ENCODE measurements at places on chromosomes 6 and 20.

- no peak for DNase-seq
Measured at GRCh38 chr6:21193790-21194475, 399.6 kb upstream of the SOX4 start.

DNA sequence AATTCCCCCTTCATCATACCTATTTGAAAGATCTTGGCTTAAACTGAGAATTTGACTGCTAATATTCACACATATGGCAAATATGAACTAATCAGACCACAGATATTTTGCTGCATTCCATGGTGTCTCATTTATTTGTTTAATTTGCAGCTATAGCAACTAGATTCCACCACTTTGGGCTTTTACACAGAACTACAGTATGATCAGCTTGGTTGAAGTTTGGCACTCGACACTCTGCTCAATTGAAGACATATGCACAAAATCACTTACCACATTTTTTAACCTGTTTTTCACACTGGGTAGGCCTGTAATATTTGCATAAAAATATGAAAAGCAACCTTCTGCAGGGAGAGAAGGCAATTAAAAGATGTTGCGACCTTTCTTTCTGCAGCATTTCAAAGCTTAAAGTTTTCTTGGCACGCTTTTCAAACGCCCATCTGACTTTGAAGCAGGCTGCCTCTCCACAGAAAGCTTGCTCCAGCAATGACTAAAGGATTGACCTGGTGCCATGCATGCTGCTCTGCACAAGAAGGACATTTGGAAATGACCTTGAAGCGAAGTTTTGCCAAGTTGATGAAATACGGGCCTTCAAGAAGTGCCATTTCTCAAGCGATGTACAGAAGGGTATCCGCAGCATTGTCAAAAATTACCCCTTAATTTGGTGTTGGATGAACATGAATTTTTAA, 126.7 kb downstream of the AIG1 start:
- DNase-seq, result no peak

GRCh38 chr6:108464418-108465097, 96.2 kb upstream of the FOXO3 start:
- DNase-seq, result no peak

DNA sequence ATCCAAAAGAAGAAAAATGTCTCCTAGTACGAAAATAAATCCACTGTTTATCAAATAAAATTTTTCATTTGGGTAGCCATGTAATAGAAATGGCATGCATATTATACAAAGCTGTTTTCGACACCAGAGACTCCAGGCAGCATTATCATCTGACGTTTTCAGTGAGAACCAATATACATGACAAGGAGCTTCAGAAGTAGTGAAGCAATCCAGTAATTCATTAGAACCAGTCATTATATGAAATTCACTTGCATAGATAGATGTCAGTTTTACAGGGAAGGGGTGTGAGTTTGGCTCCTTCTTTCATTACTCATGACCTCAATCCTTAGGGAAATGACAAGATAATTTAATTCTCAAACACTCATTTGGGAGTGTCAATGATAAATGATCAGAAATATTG, 14.7 kb downstream of the HTR1B start:
- no peak for DNase-seq

DNA sequence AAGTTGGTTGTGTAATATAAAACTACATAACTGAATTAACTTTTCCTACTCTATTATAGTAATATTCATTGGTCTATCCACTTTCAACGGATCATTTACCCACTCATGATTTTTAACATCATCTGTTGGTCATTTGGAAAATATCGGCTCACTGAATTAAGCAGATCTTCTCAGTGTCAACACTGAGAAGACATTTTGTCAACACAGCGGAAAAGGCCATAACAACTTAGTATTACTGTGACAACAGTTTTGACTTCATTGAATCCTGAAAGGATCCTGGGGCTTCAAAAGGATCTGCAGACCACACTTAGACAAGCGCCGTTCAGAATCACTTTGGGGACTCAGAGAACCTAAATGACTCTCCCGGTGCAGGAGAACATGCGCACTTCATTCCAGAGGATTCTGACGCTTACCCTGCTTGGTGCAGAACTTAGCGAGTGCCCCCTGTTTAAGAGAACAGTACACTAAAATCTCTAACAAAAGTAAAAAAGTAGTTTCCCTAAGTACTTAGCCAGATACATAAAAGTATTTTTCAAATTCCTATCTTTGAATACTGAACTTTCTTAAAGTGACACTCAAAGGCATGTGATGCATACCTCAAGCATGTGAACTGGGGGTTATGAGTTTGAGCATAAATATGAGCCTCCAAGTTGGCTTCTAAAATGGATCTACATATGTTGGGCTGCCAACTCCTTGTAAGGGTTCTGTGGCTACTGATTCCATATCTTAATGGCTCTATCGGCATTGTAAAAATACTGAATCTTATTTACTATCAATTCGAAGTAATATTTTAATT, 4.0 kb downstream of the ZBTB2 start:
- no peak for DNase-seq

- no peak for DNase-seq
Measured at GRCh38 chr6:16168858-16169257, 40.0 kb downstream of the MYLIP start.

DNA sequence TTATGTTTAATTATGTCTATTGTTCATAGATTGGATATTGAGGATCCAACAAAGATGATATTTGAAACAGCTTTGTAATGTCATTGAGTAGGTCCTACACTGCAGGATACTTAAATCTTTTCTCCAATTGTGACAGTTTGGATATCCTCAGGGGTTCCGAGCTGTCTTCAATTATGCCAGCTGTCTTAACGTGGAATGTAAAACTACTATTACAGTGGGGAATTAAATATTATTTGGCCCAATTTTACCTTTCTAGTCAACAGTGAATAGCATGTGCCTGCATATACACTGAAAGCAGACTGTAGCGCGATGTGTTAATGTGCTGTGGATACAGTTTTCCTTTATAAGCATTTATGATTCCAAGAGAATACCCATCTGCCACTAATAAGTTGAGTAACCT, 156.9 kb downstream of the GRIK2 start:
- no peak for DNase-seq

DNA sequence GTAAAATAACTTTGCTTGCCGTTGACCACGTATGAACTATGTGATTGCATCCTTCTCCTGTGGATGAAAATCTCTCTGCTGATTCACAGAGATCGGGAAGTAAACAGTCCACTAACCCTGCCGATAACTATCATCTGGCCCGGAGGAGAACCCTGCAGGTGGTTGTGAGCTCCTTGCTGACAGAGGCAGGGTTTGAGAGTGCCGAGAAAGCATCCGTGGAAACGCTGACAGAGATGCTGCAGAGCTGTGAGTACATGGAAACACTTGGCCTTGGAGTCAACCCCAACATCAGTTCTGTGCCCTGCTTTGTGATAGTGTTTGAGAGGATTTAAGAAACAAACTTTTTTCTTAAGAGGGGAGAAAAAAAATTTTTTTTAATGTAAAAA, 937 bp downstream of the TAF8 start:
- DNase-seq, result no peak

- DNase-seq, result no peak
Measured at GRCh38 chr20:64238115-64238825, 17.3 kb upstream of the PCMTD2 start.

DNA sequence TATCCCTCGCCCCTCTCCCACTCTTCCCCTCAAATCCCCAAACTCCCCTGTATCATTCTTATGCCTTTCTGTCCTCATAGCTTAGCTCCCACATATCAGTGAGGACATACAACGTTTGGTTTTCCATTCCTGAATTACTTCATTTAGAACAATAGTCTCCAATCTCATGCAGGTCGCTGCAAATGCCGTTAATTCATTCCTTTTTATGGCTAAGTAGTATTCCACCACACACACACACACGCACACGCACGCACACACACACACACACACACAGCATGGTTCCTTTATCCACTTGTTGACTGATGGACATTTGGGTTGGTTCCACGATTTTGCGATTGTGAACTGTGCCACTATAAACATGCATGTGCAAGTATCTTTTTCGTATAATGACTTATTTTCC, 112.7 kb downstream of the KIF13A start:
- no peak for DNase-seq

- DNase-seq, result peak; percentile 14
Measured at GRCh38 chr6:162119341-162119740, 608.2 kb downstream of the PRKN start.

- no peak for DNase-seq
Measured at GRCh38 chr6:12545619-12546409, 170.8 kb upstream of the PHACTR1 start.

DNA sequence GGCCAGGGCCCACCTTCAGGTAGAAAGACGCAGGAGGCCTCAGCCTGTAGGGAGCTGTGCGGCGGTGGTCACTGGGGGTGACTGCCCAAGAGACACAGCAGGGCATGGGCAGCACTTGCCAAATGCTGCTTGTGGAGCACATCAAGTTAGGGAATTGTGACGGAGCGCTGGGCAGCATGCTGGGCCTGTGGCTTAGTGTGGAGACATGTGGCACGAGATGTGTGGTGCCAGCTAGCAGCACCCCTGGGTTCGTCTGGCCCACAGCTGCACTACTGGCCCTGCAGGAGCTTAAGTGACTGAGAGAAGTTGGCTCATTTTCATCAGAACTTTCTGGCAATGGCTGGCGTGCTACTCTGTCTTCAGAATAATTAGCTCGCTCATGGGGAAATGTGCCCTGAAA, 213.1 kb upstream of the SYNDIG1 start:
- no peak for DNase-seq

DNA sequence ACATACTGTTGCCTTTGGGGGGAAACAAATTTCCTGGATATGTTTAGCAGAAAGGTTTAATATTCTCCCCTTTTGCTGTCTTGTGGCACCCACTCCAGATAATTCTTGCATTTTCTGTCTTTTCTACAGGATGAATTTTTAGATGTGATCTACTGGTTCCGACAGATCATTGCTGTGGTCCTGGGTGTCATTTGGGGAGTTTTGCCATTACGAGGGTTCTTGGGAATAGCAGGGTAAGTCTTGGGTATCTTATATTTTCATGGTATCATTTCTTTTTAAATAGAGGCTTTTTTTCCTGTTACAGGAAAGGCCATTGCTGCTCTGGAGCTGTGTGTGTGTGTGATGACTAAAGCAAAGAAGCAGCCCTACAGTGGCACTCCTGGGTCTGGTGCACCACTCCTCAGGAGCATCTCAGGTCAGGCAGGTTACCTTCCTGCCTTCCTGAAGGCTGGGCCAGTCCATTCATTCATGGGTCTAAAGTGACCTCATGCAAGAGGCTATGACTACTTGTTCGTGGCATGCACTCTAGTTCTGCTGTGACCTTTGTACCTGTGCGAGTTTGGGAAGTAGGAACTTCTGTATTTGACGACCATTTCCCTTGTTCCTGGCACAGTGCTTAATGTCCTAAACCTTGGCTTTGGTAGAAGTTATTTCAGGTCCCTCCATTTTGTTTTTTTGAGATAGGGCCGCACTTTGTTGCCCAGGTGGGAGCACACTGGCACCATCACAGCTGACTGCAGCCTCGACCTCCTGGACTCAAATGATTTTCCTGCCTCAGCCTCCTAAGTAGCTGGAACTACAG, 2.2 kb downstream of the RAB5IF start:
- DNase-seq, result no peak

GRCh38 chr6:90610301-90610750, 23.5 kb upstream of the MAP3K7 start:
- no peak for DNase-seq

DNA sequence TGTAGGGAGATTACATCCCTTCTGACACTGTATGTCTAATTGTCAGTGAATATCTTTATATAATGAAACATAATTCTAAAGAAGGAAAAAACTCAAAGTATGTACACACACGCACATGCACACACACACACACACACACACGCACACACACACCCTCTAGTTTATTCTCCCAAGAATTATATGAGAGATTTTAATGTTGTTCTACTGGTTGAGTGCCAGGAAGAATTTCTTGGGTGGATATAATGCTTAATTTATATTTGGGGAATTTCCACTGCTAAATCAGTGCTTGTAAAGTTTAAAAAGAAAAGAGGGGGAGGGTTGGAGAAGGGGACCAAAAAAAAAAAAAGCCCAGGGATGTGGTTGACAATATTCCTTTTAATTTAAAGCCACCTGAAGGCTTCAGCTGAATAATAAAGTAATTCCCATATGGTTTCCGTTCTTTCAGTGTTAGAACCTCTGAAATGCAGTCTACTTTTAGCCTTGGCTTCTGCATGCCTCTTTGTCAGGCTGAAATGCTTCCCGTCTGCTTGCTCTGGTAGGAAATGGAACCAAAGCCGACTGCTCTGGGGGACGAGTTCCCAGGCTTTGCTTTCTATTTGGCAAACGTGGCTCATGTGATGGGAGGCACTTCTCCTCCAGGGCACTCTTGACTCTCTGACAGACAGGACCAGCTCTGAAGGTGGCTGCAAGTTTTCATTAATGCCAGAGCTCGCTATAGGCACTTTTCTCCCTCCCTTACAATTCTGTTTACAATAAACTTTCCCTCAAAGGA, 225.4 kb downstream of the PRL start:
- no peak for DNase-seq

DNA sequence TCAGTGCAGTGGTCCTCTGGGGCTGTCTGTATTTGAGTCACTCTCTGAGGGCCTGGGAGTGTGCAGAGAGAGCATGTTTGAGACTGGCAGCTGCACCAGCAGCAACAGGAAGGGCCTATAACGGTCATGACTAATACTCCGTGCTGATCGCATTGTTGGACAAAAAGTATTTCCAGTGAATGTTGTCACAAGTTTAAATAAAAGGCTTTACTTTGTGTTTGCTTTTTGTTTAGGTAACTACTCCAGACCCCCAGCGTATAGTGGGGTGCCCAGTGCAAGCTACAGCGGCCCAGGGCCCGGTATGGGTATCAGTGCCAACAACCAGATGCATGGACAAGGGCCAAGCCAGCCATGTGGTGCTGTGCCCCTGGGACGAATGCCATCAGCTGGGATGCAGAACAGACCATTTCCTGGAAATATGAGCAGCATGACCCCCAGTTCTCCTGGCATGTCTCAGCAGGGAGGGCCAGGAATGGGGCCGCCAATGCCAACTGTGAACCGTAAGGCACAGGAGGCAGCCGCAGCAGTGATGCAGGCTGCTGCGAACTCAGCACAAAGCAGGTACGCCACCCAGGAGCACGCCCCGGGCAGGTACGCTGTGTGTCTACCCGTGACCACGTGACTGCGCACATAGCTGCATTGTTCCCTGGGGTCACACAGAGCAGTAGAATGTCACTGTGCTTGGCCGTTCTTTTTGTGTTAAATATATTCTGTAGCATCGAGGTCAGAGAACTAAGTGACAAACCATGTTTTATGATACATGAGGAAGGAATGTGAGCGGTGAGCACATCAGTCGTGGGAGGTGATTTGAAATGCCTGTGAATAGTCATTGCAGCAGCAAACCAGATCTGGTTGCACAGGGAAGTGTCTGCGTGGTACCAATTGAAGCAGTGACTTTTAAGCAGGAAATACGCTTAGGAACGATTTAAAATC, 174.7 kb downstream of the TMEM242 start:
- peak; percentile 76 for DNase-seq

GRCh38 chr6:101486124-101486523, 92.6 kb downstream of the GRIK2 start:
- DNase-seq, result no peak

All from psoas muscle (tissue), 8 donors.